ENCODE measurements at places on chromosomes 4 and X.

- no peak for DNase-seq
Measured at GRCh38 chrX:44061968-44062614, 88.9 kb upstream of the NDP start.

- DNase-seq, result no peak
Measured at GRCh38 chrX:19535476-19535875, 20.2 kb upstream of the MAP3K15 start.

- no peak for DNase-seq
Measured at GRCh38 chr4:145048817-145049216, 49.2 kb downstream of the ANAPC10 start.

- DNase-seq, result no peak
Measured at GRCh38 chrX:72536542-72536941, 36.1 kb downstream of the HDAC8 start.

GRCh38 chrX:7711167-7711566 lies 131.8 kb upstream of the VCX start:
- DNase-seq, result no peak

All from endothelial cell (in vitro differentiated cells).